ENCODE measurements at places on chromosomes 3 and 15. TPM values are rescaled to one million over a fixed set of nuclear protein-coding genes. Genes with fewer than 3 reads are reported as not detected.

GRCh38 chr3:16243706-16244490, 20.8 kb downstream of the DPH3 start:
- no peak for DNase-seq

DNA sequence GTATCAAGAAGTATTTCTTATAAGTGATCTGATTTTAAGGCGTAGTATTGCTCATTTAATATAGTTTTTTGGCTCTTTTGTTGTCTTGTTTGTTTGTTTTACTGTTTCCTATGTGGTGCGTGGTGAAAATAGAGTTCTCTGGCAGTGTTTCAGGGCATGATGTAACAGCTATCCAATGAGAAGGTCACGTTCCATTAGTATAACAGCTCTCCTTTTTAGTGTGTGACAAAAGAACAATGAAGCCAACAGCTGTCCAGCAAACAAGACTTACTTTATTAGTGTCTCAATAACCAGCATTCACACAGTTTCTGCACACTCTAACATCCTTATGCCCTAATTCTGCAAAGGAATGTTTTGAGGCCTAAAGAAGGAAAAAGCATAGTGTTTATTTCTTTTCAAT, 127.9 kb downstream of the SLC25A26 start:
- DNase-seq = no peak

DNA sequence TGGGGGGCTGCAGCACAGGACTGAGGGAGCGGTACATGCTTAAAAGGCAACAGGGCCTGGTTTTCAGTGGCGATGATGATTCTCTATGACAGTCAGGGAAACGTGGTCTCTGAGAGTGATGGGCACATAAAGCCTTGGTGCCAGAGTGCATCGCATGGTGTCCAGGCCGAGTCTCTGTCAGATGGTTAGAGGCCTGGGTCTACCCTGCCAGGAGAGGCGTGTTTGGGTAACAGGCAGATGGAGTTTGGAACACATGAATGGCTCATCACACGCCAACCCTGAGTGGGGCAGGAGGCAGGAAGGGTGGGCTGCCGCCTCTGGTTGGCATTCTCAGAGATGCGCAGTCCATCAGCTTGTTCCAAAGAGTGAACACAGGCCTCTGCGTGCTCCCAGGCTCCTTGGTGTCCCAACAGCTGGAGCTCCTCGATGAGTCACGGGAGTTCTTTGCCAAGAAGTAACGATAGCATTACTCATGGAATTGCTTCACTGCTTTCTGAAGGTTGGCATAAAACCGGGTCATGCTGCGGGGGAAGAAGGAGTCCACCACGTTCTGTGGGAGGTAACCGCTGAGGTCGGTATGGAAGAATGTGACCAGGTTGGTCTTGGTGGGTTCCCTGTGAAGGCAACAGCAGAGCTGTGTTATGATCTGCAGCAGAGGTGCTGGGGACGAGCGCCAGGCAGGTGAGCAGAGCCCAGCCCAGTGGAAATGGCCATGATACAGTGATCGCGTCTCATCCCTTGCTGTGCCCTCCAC, 11.0 kb downstream of the STARD5 start:
- peak; percentile 99 for DNase-seq

GRCh38 chr15:80160570-80161156, 7.9 kb downstream of the FAH start:
- peak; percentile 69 for DNase-seq

DNA sequence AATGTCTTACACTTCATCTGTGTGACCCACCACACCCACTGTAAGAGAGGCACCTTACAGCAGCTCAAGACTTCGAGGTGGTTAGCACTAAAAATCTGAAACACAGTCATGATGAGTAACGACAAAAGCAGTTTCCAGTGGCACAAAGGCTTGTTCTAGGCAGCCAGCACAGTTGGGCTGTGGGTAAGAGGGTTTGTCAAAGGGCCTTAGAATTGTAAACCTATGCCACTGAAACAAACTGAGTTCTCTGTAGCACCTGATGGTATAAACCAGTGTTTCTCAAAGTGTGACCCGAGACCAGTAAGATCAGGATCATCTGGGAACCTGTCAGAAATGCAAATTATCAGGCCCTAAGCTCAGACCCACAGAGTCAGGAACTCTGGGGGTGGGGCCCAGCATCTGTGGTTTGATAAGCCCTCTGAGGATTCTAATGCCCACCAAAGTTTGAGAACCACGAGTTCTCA, 36.5 kb downstream of the DAPK2 start:
- peak; percentile 41 for DNase-seq

ADGRG7 gene
- polyA plus RNA-seq = 0.06 TPM

THUMPD3 gene
- polyA plus RNA-seq = 42.6 TPM
